ENCODE measurements at places on chromosomes 3 and 15.

- DNase-seq, result no peak
Measured at GRCh38 chr15:36811903-36812302, 232.5 kb downstream of the CDIN1 start.

DNA sequence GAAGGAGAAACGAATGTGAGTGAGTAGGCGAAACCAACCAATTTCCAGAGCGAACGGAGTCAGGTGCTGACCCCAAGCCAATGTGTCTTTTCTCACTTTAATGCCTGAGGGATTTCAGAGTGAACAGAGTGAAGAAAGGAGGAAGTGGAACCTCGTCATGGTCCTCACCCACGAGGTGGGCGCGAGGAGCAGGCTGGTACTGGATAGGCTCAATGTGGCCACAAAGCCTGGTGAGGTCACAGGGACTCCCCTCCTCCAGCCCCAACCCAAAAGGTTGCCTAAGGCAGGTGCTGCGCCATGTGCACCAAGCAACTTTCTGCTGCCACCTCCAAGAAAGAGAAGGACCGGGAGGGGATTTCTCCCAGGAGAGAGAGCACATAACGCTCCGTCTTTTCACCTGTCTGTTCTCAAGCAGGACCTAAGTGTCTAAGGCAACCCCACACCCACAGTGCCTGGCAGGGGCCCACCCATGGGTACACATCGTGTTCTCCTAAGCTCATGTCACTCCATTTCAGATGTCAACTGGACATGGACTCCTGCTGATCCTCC is 3.8 kb downstream of the NRROS start:
- DNase-seq, result peak; percentile 32

- no peak for DNase-seq
Measured at GRCh38 chr3:112744106-112744505, 102.6 kb downstream of the CD200R1L start.

DNA sequence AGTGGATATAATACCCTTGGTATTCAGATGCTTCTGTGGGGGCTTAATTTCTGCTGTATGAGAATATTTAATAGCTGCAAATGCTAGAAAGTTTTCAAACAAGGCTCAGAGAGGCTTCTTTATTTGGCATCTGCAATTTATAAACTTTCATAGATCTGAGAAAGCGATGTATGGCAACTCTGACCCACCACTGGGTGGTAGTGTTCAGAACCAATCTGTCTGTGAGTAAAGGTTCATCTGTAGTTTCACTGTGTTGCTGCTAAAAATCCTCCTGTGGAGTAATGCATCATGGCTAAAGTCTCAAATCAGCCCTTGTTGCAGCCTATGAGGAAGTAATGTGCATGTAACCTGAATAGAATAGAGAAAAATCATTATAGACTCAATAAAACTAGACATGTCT is 47.4 kb downstream of the CLSTN2 start:
- no peak for DNase-seq
